ENCODE measurements at places on chromosomes 16 and 17.

- DNase-seq: no peak
Observed at GRCh38 chr16:26961459-26961858, 105.3 kb upstream of the C16orf82 start.

- DNase-seq: no peak
Observed at GRCh38 chr16:27811881-27812280, 251.6 kb downstream of the GSG1L start.

- DNase-seq: no peak
Observed at GRCh38 chr17:17880577-17881196, 43.9 kb upstream of the SREBF1 start.

DNA sequence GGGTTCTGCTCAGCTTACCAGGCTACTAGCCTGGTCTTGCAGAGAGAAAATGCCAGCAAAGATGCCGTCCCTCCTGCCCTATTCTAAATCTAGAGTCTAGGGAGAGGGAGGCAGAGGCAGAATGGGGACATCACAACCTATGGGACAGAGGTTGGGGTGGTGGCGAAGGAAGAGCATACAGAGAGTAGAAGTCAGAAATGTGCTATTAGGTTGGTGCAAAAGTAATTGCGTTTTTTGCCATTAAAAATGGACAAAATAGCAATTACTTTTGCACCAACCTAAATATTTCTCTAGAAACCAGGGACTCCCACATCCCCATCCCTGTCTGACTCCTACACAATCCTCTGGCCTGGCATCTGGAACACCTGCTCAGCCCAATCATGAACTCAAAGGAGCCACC, 127.7 kb downstream of the GAS7 start:
- no peak for DNase-seq

DNA sequence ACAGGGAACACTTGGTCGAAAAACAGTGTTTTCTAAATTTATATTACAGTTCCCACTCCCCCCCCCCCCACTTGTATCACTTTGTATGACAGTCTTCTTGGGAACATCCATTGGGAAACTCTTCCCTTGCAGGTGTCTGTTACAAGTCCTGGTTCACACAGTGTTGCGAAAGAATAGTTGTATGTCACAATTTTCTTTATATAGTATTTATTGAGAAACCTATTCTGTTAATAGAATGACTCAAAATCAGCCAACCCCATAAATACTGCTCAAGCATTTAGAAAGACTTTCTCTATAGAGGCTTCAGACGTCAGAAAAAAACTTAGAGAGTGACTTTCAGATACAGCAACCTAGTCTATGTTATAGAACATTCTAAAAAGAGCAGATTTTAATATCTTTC, 414.4 kb downstream of the WWOX start:
- no peak for DNase-seq

GRCh38 chr17:12789075-12789480, 220 bp upstream of the ARHGAP44 start:
- no peak for DNase-seq

DNA sequence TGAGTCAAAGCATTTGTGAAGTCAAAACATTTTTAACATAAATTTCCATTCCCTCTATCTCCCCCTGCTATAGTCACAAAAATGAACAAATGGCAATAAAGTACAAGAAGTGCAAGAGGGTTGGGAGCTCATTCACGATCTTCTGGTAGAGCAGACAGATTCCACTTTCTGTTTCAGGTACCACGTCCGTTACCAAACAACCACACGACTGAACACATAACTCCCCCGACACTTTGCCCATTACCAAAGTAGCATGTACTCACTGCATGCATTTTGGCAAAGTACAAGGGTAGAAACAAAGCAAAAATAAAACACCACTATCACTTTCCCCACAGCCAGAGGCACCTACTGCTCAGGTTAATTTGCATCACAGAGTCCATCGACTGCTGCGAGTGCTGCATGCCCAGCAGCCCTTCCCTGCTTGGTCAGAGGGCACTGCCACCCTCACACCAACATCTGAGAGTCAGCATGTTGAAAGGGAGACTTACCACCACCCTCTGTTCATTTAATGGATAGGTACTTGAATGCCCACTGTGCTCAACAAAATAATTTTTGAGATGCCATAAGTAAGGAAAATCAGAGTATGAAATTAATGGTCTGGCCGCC, 150.3 kb upstream of the AXIN2 start:
- no peak for DNase-seq

GRCh38 chr17:30238387-30239088, 3.0 kb upstream of the SLC6A4 start:
- DNase-seq: no peak

GRCh38 chr16:81625544-81626153, 153.4 kb upstream of the PLCG2 start:
- DNase-seq: no peak

DNA sequence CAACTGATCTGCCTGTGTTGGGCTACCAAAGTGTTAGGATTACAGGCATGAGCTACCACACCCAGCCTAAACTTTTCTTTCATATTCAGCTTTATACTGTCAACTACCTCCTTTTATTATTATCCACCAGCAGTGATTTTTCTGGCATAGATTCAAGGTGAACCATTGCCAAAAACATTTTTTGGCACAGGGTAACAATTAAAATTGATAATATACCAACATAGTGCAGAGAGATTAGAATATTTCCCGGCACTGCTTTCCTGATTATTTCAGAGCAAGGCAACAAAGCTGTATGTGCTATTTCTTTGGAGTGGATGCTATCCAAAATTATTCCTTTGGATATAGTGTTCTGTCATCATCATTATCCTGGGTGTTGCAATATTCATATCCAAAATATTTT, 781.6 kb upstream of the SOX9 start:
- DNase-seq: no peak

- no peak for DNase-seq
Observed at GRCh38 chr16:66924527-66925321, 611 bp downstream of the RRAD start.

- no peak for DNase-seq
Observed at GRCh38 chr16:74449470-74449869, 28.2 kb upstream of the CLEC18B start.

DNA sequence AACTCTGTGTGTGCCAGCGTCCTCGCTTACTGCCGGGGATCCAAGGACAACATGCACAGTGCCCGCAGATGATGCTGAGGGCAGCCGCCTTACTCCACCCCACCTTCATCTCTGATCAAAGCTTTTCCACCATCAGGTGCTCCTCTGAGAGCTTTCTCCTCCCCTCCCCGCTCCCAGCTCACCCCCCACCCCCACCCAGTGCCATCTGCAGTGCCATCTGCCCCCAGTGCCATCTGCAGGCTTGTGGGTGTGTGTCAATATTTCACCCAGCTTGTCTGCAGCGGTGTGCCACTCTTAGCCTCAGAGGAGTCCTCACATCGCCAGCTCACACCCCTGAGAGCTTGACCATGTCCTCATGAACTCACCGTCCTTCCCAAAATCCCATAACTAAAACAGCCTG, 98.2 kb upstream of the NOL11 start:
- no peak for DNase-seq

DNA sequence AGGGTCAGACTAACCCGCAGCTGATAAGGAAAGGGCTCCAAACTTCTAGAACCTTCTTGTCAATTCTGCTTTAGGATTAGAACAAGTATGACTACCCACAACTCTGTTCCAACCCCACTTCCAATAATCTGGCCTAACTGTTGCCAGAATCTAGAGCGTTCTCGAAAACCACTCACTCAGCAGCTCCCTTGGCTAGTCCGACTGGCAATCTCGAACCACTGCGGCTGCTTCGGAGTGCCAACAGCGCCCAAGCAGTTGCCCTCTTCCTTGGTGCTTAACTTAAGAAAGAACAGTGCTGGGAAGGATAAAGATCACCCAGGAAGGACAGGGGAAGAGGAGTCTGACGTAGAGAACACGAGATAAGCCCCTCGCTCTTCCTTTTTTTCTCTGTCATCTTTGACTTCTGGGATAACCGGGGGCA, 818 bp downstream of the DNAJC7 start:
- no peak for DNase-seq

DNA sequence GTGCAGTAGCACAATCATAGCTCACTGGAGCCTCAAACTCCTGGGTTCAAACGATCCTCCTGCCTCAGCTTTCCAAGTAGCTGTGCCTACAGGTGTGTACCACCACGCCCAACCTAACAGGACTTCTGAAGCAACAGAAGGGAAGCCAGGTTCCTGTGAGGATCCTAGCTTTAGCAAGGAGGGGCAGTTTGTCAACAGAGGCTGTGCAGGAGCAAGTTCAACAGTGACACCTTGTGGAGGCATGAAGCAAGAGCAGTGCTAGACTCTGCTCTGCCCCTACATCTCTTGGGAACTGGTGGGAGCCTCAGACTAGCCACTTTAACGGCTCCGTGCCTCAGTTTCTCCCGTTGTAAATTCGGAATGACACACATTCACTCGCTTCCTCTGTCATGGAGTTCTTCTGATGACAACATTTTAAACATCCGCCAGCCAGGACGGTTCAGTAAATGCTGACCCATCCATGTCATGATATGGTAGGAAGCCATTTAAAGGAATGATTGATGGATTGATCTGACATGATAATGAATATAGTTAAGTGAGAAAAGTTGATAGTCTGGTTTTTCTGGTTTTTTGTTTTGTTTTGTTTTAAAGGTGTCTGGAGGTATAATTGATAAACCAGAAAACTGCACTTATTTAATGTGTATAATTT, 218.7 kb downstream of the MRTFB start:
- no peak for DNase-seq

GRCh38 chr17:70242781-70243437, 73.6 kb downstream of the KCNJ2 start:
- no peak for DNase-seq

DNA sequence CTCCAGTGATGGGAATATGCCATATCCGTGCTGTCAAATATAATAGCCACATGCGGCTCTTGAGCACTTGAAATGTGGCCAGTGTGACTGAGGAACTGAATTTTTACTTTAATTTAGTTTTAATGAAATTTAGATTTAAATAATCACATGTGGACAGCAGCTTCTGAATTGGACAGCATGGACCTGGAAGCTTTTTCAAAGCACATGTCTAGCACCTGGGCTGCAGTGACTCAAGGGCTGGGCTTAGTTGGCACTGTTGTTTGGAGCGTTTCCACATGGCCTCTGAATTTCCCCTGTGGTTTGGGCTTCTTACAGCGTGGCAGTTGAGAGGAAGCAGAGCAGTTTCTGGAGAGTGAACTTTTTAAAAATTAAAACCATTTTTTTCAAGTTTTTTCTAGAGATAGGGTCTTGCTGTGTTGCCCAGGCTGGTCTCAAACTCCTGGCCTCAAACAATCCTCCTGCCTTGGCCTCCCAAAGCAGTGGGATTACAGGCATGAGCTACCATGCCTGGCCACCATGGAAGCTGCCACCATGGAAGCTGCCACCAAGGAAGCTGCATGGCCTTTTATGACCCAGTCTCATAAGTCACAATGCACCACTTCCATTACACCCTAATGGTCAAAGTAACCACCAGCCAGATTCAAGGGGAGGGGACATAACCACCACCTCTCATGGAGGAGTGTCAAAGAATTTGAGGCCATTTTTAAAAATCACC, 6.7 kb upstream of the TOB1 start:
- no peak for DNase-seq

- DNase-seq: no peak
Observed at GRCh38 chr16:48448841-48449481, 63.7 kb upstream of the SIAH1 start.

Measured in stimulated activated CD4-positive, alpha-beta T cell treated with anti-CD3 and anti-CD28 coated beads, Interleukin-1b, Interleukin-23, amount 100 ng/mL, for 1 hour (primary cell).